ENCODE measurements at places on chromosomes 5 and 9.

- DNase-seq = no peak
Measured at GRCh38 chr9:101139082-101139481, 110.6 kb downstream of the PLPPR1 start.

- DNase-seq = no peak
Measured at GRCh38 chr5:43601454-43602260, 1.3 kb upstream of the NNT start.

GRCh38 chr5:78280261-78280660 is 14.2 kb downstream of the AP3B1 start:
- peak; percentile 54 for DNase-seq

- peak; percentile 37 for DNase-seq
Measured at GRCh38 chr5:135230251-135230925, 168.6 kb downstream of the MACROH2A1 start.

- no peak for DNase-seq
Measured at GRCh38 chr5:173321886-173322285, 6.3 kb downstream of the STC2 start.

GRCh38 chr9:110088099-110088498 is 119.9 kb downstream of the C9orf152 start:
- no peak for DNase-seq

GRCh38 chr5:149358868-149359495 is 1.1 kb downstream of the PCYOX1L start:
- no peak for DNase-seq

DNA sequence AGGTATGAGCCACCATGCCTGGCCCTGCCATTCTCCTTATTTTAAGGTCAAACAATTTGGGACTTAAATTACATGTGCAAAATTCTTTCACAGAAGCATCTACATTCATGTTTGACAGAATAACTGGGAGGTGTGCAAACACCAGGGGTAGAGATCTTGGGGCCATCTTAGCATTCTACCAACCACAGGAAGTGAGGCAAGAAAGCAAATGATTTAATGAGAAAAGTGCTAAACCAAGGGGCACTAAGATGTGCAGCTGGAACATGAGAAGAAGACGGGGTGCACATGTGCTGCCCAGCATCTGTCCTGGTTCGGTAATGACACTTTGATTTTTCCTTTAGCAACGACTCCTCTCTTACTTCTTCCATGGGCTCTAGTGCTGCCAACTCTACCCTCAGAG is 1.2 kb upstream of the F12 start:
- no peak for DNase-seq

DNA sequence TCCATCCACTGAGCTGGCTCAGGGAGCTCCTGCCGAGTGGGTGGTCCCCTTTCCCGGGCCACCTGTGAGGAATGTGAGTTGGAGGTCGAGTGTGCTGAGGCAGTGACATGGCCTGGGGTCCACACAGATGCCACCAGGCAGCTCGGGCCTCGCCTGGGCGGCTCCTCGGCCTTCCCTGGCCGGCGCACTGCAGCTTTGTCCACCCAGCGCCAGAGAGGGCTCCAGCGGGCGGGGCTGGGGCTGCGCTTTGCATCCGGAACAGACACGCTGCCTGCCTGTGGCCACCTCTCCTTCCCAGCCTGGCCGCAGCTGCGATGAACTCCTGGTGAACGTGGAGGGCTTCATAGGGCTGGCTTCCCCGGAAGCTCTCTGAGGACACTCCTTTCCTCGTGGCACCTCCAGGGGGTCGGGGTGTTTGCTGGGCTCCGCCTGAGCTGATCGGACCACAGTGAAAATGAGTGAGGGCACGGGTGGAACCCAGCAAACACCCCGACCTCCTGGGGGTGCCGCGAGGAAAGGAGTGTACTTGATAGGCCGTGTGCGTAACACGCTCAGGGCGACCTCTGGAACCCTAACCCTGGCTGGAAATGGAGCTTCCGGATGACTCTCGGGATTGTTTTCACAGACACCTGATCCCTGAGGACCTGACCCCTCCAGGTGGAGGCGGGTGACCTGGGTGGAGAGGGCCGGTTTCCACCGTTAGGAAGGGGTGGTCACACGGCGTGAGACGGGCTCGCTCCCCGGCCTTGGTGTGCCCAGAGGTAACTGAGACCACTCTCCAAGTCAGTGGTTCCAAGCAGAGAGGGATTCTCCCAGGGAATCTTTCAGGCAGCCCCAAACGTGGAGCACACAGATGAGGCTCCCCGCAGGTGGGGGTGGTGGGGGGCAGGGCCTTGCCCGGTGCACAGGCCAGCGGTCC is 31.8 kb upstream of the RXRA start:
- DNase-seq = no peak

DNA sequence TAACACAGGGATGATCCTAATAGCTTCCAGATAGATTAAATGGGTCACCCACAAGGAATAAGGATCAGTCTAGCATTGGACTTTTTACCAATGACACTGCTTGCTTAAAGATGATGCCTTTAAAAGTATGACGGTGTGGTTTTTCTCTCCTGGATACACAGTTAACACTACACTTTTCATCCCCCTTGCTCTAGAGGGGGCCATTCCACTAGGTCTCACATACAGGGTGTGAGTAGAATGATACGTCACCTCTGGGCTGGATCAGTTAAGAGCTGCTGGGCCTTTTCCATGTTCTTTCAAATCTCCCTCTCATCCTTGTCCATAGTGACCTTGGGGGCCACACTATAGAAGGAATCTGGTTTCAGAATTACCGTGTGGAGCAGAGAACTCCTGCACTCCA is 140.6 kb downstream of the FSTL4 start:
- no peak for DNase-seq

DNA sequence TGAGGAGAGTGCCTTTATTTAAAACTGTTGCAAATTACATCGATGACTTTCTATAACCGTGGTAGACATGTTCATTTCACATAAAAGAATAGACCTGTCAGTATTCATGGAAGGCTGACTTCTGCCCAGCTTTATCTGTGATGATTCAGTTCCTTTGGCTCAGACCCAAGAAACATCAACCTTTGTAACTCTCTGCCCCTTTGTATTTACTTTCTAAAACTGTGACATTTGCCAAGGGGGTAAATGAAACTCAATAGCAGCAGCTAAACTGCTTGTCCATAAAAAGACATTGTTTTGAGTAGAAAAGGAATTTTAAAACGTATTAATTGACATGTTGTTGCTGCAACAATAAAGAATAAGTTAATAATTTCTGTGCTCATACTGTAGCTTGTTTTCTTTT is 137.8 kb upstream of the ANKH start:
- no peak for DNase-seq

- no peak for DNase-seq
Measured at GRCh38 chr9:131639769-131640437, 94.6 kb downstream of the PRRT1B start.

DNA sequence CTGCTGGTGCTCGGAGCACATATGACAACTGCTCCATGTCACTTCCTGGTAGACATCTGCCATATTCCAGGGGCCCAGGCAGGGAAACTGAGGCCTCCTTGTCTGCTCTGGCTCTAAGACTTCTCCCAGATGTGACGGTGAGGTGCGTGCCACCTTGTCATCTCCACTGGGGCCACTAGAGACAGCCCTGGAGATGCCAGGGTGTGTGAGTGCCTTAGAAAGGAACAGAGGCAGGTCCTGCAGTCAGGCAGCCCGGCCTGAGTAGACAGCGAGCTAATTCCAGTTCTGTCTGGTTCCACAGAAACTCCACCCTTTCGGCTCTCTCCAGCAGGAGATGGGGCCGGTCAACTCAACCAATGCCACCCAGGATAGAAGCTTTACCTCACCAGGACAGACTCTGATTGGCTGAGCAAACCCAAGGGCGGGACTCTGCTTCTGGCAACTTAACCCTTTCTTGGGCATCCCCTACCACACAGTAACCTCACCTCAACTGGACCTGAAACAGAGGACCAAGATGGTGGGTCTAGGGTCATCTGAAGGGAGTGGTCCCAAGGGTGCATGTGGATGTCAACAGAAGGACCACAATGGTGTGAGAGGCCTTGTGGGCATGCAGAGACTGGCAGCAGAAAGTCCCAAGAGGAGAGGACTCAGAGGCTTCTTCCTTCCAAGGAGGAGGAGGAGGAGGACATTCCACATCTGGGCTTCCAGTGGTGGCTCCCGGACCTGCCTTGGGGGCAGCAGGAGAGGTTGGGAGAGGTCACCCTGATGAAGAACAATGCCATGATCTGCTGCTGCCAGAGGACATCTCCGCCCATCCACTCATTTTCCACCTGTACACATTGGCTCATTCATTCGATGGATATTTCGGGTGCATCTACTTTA is 77.7 kb downstream of the RGS3 start:
- DNase-seq = peak; percentile 71

- DNase-seq = no peak
Measured at GRCh38 chr9:89465001-89465451, 32.9 kb downstream of the SEMA4D start.

- no peak for DNase-seq
Measured at GRCh38 chr9:127570533-127571111, 41.5 kb upstream of the STXBP1 start.

DNA sequence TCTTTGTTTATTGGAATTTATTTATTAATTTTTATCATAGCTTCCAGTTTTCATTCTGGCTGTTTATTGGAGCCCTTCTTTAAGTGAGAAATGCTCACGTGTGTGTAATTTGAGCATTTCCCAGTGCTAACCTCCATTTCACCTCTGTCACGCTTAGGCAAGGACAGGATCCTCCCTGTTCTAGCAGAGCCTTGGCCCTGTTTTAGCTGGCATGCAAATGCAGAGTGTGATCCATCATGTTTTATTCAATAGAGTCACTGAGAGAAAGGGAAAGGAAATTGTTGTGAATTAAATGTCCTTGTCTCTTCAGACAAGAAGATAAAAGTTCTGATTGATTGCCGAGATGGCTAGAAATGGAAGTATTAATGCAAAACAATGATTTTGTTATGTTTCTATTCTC is 137.3 kb upstream of the ACO1 start:
- peak; percentile 7 for DNase-seq

GRCh38 chr5:111730659-111731382 is 26.2 kb downstream of the NREP start:
- DNase-seq = no peak

DNA sequence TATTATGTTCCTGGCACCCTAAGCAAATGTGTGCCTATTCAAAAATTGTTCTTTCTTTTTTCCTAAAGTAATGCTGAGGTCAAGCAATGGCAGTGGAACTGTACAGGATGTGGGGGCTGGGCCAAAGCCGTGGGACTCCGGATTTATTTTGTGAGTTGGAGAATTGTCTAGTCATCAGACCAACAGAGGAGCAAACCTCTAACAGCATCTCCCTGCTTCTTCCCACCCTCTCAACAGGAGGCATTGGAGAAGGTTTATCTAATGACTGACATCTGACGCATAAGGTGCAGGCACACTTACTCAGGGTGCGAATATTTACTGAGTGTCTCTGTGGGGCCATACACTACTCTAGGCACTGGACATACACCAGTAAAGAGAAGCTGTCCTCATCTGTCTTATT is 38.6 kb downstream of the MARCHF11 start:
- no peak for DNase-seq

DNA sequence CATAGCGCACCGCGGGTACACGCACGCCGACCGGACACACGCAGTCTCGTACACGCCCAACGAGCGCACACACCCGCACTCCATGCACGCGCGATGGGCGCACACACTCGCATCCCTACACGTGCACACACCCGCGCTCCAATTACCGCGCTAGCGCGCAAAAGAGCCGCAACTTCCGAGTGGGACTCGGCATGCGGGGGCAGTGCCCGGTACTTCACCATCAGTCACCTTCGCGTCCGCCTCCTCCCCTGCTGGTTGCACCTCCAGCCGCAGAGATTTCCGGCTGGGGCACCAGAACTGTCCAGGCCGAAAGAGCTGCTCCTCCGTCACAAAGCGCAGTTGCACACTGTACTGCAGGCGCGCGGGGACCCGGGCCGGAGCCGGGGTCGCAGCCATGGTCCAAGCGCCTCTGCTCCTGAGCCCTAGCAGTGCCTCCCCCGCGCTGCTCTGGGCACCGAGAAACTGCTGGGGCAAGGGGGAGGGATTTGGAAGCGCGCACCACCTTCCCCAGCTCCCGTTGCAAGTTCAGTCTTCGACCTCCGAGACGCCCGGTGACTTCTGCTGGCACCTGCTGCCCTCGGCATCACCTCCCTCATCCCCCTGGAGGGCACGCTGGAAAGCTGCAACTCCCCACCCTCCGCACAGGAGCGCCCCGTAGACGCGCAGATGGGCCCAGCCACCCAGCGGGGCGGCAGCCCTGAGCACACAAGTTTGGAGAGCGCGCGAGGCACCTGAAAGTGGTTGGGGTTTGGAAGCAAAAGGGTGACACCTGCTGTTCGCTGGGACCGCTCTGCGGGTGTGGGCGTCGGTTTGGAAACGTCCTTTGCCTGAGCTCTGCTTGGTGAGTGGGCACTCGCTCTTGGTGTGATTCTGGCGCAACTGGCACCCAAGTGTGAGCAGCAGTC is 337.4 kb upstream of the PUM3 start:
- no peak for DNase-seq

- DNase-seq = no peak
Measured at GRCh38 chr9:124511891-124512805, 4.9 kb upstream of the NR5A1 start.

GRCh38 chr5:147466360-147466980 is 43.4 kb downstream of the DPYSL3 start:
- no peak for DNase-seq

GRCh38 chr9:36903541-36904435 is 130.3 kb downstream of the PAX5 start:
- DNase-seq = no peak

DNA sequence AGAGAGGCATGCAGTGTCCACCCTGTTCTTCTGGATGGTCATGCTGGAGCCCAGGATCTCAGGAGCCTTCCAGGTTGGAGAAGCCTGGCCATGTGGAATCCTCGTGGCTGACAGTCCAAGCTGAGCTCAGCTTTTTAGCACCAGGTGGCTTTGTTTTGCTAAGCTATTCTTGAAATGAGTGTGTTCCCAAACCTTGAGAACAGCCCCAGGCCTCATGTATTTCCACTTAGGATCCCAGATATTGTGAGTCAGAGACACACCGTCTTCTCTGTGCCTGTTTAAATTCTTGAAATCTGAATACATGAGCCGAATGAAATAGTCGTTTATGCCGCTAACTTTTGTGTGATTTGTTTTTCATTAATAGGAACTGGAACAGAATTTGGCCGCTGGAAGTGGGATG is 61.2 kb downstream of the IRX2 start:
- no peak for DNase-seq

- no peak for DNase-seq
Measured at GRCh38 chr9:136922540-136922939, 22.0 kb downstream of the FBXW5 start.

- DNase-seq = no peak
Measured at GRCh38 chr5:59178482-59178881, 595.6 kb downstream of the RAB3C start.

All from midbrain (tissue), 1 donor.